ENCODE measurements at places on chromosomes 2 and 18.

- no peak for DNase-seq
Measured at GRCh38 chr18:38751898-38752297, 1186.3 kb upstream of the CELF4 start.

DNA sequence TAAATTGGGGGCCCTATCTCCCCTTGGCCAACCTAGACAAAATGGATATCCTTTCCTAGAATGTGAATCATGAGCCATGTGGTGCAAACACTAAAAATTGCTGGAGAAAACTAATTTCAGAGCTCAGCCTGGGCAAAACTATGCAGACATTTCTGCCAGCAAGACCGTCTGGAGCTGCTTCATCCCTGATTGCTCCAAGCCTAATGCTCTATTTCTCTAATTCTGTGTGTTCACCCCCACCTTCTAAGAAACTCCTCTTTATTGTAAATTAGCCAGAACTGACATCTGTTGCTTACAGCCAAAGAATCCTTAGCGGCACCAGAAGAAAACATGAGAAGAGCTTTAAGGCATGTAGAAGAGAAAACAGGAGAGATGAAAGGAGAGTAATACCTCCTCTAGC is 337.7 kb upstream of the CHAC2 start:
- DNase-seq, result no peak

DNA sequence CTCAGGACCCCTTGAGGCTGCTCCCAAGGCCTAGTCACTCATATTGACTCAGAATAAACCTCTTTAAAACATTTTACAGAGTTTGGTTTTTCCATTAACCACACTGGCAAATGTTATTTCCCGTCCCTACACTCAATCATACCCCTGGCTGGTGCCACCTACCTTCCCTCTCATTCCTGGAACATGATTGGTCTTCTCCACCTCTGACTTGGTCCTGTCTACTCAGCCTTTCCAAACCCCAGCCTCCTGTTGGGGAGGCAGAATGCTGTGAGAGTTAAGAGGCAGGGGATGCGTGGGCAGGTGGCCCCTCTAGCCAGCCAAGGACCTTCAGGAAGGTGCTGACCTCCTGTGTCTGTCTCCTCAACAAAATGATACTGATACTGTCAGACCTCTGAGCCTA is 149.3 kb downstream of the CABLES1 start:
- DNase-seq, result no peak

DNA sequence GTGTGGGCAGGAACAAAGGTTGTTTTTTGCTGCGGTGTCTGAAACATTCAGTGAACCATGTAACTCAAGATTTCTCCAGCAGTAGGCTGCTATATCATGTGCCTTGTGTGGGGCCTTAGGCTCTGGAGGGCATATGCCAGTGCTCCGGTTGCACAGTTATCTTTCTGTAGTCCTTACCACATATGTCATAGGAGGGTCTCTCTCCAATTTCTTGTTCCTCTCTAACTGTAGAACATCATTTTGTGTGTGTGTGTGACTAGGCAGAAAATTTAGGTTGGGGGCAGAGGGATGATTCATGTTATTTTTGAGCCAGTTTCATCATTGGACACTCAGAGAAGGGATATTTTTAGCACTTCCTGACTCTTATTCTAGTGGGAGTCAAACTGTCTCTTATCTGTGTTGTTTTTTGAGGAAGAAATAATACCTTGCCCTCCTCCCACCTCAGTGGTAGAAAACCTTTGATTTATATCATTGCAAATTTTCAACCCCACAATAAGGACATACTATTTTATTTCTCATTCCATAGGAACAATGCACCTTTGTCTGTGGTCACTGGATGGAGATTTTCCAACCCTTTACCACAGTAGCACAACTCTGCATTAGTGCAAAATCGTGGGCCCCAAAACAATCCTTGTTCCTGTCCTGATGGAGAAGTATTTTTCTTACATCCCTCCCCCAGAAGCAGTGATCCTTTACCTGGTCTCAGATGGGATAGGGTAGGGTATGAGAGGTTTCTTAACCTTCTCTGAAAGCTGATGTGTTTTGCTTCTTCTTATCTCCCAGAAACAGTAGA is 113.9 kb downstream of the CCDC74A start:
- DNase-seq, result no peak

- no peak for DNase-seq
Measured at GRCh38 chr2:145207884-145208283, 688.0 kb upstream of the ZEB2 start.

DNA sequence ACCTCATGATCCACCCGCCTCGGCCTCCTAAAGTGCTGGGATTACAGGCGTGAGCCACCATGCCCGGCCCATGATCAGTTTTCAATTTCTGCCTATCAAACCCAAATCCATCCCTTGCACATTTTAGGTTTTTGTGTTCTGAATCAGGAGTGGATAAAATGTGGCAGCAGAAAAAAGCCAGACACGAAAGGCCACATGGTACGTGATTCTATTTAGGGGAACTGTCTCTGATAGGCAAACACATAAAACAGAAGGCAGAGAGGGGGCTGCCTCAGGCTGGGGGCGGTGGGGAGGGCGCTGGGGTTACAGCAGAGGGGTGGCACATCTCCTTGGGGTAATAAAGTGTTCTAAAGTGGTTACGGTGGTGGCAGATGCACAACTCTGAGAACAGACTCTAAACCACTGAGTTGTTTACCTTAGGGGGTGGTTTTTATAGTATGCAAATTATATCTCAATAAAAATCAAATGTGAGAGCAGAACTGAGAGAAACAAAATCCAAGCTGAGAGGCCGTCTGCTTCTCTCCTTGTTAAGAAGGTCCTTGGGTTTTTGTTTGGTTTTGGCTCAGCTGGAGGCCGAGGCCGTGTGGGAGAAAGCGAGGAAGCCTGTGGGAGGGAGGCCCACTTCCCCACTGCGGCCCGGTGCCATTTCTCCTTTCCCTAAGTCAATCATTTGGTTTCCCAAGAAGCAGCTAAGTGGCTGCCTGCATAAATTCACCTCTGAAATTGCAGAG is 78.0 kb downstream of the SOWAHC start:
- no peak for DNase-seq

GRCh38 chr2:109324861-109325260 is 195.9 kb downstream of the SH3RF3 start:
- peak; percentile 45 for DNase-seq

- no peak for DNase-seq
Measured at GRCh38 chr18:63342206-63342605, 22.6 kb upstream of the BCL2 start.

DNA sequence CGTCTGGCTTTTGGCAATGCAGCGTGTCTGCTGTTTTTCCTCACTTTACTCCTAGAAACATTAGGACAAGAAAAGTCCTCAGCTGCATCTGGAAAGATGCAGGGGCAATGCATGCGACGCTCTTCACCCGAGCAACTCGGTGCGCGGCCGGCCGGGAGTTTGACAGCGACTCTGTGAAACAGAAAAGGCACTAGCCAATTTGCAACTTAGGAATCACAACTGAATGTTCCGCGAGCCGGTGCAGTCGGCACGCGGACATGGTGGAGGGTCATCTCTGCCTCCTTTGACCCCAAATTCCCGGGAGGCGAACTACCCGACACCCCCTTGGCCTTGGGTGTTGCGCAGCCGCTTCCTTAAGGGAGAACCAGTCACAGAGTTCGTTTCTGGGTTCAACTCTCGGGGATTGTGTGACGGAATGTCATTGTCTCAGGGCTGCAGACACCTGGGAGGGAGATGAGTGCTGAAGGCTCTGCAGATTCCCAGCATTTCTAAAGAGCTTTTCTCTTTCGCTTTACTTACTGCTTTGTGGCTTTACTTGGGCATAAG is 9.8 kb downstream of the NR4A2 start:
- DNase-seq, result no peak

DNA sequence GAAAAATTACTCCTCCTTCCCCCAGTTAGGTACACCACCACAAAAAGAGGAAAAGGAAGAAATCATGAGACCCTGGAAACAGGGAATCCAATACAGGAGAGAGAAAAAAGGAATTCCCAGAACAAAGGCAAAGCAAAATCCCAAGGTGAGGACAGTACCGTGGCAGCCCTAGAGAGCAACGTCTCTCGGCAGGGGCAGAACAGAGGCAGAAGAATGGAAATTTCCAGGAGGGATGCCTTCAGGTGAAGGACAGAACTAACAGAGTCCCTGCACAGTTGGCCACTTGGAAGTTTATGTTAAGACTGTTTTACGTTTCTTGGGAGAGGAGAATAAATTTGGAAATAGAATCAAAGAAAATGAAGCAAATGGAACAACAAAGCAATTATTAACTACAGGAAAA is 27.7 kb downstream of the GRB14 start:
- no peak for DNase-seq

DNA sequence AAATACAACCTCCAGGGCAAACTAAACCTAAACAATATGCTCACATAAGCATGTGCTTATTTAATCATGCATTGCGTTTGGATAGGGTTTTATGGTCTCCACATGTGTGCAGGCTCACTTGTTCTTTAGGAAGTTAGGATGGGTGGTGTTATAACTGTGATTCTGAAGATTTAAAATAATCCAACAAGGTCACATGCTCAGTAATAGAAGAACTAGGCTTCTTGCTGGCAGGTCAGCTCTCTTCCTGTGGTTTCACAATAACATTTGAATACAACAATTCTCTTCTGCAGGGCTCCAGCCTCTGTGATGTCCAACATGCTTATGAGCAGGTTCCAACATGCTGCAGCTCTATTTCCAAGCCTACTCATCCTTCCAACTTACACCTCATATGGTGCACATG is 84.0 kb downstream of the MYL12B start:
- DNase-seq, result no peak

DNA sequence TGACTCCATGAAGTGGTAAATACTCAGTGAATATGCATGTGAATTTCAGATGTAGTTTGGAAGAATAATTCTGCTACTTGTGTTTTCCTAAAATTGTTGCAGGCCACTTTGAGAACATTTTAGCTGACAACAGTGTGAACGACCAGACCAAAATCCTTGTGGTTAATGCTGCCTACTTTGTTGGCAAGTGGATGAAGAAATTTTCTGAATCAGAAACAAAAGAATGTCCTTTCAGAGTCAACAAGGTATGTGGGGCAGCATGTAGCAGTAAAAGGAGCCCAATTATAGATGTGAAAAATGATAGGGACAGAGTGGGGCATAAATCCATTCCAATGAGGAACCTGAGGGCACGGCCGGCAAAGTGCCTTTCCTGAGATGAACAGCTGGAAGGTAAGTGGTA is 16.1 kb downstream of the SERPINB5 start:
- no peak for DNase-seq

DNA sequence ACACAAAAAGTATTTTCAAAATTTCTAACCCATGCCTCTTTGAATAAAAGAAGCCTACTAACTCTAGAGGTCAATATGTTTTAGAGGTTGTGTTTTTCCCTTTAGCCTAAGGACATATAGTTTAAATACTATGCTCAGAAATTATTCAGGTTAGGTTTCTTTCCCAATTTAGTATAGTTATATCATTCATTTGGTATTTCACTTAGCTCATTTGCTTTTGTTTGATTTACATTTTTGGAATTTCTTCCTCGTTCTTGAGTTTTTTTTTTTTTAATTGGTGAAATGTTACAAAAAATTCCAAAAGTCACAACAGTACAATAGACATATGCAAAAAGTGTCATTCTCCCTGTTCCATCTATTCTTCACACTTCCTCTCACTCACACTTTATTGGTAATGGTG is 371.3 kb upstream of the TNP1 start:
- no peak for DNase-seq

GRCh38 chr2:53087262-53087873 is 680.2 kb upstream of the CHAC2 start:
- no peak for DNase-seq

DNA sequence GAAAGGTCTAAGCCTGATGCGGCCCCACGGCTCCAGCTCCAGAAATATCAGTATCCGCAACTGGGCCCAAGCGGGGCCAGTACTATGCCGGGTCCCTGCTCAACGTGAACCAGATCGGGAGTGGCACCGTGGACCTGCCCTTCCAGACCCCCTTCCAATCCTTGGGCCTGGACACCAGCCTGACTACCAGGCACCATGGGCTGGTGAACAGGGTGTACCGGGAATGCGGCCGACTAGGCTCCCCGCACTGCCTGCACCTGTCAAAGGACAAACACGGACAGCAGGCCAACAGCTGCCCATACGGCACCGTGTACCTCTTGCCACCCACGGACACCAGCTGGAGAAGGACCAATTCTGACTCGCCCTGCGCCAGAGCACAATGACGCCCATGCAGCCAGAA is 1196.9 kb upstream of the CHAC2 start:
- DNase-seq, result no peak

Measured in H54 (cell line).